ENCODE measurements at places on chromosomes 1 and 21. TPM values are rescaled to one million over a fixed set of nuclear protein-coding genes. Genes with fewer than 3 reads are reported as not detected.

DNA sequence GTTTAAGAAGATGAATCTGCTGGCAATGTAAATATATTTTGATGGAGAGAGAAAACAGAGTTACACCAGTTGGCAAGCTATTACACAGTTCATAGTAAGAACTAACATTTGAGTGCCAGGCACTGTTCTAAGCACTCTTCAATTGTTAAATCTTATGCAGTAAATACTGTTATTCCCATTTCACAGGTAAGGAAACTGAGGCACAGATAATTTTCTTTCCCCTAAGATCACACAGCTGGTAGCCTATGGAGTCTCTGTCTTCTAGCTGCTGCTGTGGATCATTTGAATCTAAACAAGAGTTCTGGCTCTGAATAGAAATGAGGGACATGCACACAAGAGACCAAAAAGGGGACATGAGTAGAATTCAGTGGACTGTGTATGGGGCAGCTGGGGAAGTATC, 8.0 kb downstream of the ANGPTL1 start:
- no peak overlapping the region for H3K27ac ChIP-seq
- peaks cover 5% of the 10 kb centered on the region for H3K4me1 ChIP-seq
- H3K27me3 ChIP-seq: no peaks in the 10 kb centered on the region
- no peak overlapping the region for H3K4me3 ChIP-seq

DNA sequence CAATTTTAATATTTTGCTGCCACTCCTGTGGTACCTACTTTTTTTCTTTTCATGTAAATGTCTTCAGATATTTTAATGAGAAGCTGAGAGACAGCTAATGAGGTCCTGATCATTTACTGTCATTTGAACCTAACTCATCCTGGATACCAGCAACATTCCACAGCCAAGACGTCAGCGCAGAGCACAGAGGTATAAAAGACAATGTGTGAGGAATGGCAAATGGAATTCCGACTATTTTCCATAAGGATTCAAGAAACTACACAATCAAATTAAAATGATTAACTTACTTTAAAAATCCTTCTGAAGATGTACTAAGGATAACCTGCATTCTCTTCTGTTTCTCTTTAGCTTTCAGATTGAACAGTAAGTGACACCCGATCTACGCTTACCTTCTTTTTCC, 38.8 kb downstream of the HEATR1 start:
- no peaks in the 10 kb centered on the region for H3K27me3 ChIP-seq
- H3K36me3 ChIP-seq: peaks cover 75% of the 10 kb centered on the region
- no peak for DNase-seq
- H3K27ac ChIP-seq: no peak overlapping the region

DNA sequence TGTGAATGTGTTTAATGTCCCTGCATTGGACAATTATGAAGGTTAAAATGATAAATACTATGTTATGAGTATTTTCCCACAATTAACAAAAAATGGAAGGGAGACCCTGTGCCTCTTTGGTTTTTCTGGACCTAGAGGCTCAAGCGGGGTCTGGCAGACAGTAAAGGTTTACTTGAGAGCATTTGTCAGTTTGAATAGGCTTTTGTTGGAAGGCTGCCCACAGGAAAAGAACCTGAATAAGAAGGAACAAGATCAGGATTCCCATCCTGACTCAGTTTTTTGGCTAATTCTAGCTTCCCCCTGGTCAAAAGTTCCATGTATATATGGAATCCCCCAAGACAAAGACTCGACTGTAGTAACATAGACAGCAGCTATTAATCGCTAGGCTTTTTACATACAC, 150.9 kb upstream of the JUN start:
- H3K4me1 ChIP-seq: peaks cover 35% of the 10 kb centered on the region
- no peaks in the 10 kb centered on the region for H3K36me3 ChIP-seq
- H3K27ac ChIP-seq: no peak overlapping the region
- no peak overlapping the region for H3K4me3 ChIP-seq
- no peaks in the 10 kb centered on the region for H3K27me3 ChIP-seq
- DNase-seq: no peak

DNA sequence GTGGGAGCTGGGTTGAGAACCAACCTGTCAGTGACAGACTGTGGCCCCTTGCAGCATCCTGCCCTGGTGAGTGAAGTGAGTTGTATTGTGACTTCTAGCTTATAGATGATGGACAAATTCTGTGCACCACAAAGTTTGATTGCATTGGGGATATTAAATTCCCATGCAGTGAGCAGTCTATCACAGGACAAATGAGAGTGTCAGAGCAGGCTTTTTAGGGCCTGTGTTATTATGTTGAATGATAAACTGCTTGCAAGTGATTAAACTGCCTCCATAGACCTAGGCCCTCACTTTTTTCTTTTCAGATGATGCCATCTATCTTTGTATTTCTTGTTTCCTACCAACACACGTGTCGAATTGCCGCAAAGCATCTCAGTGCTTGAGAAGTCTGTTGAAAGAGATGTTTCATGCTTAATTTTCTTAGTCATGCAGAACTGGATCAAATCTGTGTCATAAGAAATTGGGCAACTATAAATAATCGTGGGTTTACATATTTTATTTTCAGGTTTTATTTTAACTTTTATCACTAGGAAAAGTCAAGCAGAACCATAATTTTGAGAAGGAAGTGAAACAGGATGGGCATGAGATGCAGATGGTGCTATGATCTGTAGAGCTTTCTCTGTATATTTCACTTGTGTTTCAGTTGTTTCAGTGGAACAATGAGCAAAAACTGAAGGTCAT, 199.2 kb downstream of the S1PR1 start:
- no peaks in the 10 kb centered on the region for H3K4me1 ChIP-seq
- no peak overlapping the region for H3K4me3 ChIP-seq
- no peak overlapping the region for H3K27ac ChIP-seq
- no peaks in the 10 kb centered on the region for H3K36me3 ChIP-seq

GRCh38 chr1:6260961-6261614, at the start of gene GPR153:
Gene GPR153, minus strand, starts transcription at chr1:6261098. Its CDS starts 6,193 bp downstream, at chr1:6254905.
- no peaks in the 10 kb centered on the region for H3K27me3 ChIP-seq
- H3K4me1 ChIP-seq: peaks cover 41% of the 10 kb centered on the region
- H3K36me3 ChIP-seq: peaks cover 3% of the 10 kb centered on the region
- H3K27ac ChIP-seq: peak within 1 kb of the TSS; percentile 65
- peak within 1 kb of the TSS; percentile 66 for H3K4me3 ChIP-seq

DNA sequence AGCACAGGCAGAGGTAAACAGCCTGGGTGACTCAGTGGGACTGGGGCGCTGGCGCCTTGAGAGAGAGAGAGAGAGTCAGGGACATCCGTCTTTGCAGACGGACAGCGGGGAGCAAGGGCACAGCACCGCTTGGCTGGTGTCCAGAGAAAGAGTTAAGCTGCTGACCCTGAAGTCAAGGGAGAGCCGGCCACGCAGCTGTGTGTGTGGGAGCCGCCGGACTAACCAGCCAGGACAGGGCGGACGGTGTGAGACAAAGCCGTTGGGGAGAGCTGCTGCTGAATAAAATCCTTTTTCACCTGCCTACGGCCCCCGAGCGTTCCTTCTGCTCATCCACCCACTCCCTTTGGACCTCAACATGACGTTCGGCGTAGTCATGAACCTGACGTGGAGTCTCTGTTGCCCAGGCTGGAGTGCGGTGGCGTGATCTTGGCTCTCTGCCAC, 14.5 kb downstream of the CFAP74 start:
- no peak overlapping the region for H3K4me3 ChIP-seq
- H3K27ac ChIP-seq: no peak overlapping the region
- no peak for DNase-seq
- H3K36me3 ChIP-seq: no peaks in the 10 kb centered on the region

NPR1 gene
- 4.7 TPM for polyA plus RNA-seq

Measured in large intestine (tissue), 12 donors.